ENCODE measurements at places on chromosomes 1 and 21.

- DNase-seq, result peak; percentile 83
These were observed 14.9 kb downstream of the PDIK1L start for GRCh38 chr1:26126321-26127084.

GRCh38 chr1:18630511-18631495 is at the start of gene PAX7:
Gene PAX7 (plus strand): TSS chr1:18630846. CDS start chr1:18631604, 758 bp downstream.
- DNase-seq, result no peak

DNA sequence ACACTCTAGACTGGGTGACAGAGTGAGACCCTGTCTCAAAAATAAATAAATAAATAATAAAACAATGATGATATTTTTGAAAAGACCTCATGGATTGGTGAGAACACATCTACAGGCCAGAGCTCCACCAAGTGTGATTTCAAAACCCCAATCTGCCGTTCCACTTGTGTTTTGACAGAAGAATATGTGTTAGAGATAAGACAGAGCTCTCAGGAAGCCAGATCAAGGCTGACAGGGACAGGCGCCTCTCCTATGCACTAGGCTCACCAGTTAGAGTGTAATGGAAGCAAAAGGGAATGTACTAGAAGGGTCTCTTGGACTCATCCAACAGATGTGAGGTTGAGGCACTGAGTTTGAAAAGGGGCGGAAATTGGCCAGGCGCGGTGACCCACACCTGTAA is 110.7 kb upstream of the ERRFI1 start:
- DNase-seq, result no peak

- DNase-seq, result no peak
These were observed 38.2 kb downstream of the ACTN2 start for GRCh38 chr1:236724506-236724905.

GRCh38 chr1:84539972-84540371 is 33.6 kb upstream of the GNG5 start:
- no peak for DNase-seq

- no peak for DNase-seq
These were observed 2.1 kb downstream of the TEX38 start for GRCh38 chr1:46673749-46674182.

DNA sequence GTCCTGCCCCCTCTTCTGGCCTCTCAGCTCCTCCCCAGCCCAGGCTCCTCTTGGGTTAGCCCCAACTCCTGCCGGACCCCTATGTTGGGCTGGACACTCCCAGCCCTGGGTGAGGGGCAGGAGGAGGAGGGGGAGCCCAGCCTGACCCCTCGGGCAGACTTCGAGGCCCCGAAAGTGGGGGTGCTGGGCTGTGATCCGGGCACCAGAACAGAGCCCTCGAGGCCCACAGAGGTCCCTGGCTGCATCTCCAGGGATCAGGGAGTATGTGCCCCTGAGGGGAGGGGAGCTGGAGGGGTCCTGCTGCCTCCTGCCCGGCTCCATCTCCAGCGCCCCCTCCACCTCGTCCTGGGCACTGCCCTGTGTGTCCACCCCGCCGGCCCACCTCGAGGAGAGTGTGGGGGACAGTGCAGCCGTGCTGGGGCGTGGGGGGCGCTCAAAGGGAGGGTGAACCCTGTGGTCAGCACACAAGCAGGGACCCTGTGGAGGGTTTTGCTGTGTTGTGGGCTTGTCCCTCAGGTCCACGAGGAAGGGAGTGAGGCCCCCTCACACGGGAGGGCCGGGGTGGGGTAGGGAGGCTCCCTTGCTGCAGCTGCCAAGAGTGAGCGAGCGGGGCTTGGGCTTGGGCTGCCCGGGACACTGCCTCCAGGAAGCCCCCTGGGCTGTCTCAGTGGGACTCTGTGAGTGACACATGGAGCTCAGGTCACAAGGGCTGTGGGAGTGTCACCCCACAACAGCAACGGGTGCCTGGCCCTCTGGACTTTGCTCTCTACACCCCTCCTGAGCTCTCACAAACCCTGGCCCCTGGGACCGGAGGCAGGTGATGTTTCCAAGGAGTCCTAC is 54.4 kb downstream of the COL18A1 start:
- DNase-seq, result no peak

DNA sequence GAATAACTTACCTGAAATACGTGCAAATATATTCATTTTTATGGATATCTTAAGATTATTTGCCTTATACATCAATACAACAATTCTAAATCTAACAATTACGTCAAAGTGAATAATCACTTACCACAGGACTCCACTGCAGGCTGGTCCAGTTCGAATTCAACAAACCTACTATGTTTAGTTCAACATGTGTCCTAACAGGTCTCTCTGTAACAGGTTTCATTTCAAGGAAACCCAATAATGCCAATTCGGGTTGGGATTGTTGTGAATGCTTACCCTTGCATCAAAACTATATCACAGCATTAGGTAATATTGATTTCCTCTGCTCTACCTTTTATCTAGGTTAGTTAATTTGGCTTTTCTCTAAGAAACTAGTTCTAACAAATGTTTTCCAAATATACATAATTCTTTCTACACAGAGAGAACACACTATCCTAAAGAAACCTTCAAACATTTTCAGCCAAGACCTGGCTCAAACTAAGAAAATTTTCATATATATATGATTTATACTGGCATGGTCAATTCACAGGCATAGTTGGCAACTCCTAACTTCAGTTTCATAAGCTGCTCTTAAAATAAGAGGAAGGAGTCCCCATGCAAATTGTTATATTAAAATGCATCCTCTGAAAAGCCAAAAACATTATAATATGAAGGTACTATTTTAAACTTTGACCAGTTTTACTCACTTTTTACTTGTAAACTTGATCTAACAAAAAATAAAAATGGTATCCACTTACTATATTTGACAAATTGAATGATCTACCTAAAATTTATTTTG is 4.5 kb downstream of the IVNS1ABP start:
- DNase-seq, result no peak

DNA sequence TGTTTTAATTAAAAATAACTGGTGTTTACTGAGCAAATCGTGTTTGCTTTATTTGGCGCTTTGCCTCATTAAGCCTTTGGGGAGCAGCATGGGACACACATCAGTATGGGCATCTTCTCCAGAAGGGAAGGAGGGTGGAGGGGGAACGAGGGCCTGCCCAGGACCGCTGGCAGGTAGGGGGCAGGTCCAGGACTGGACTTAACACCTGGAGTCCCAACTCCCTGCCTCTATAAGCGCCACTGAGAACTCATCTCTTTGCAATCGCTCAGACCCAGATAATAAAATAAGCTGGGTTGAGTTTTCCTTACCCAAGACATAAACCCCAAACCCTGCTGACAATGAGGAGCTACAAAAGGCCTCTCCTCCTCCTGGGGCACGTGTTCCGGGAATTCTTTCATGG is 15.1 kb downstream of the ABCG1 start:
- DNase-seq, result no peak

- DNase-seq, result no peak
These were observed 86.2 kb downstream of the ZBTB18 start for GRCh38 chr1:244137276-244137675.
